ENCODE measurements at places on chromosomes 11 and 22.

- no peak for DNase-seq
These were observed 2.7 kb upstream of the NEAT1 start for GRCh38 chr11:65419772-65420481.

GRCh38 chr22:36317658-36318271 is 64.8 kb downstream of the APOL1 start:
- no peak for DNase-seq

DNA sequence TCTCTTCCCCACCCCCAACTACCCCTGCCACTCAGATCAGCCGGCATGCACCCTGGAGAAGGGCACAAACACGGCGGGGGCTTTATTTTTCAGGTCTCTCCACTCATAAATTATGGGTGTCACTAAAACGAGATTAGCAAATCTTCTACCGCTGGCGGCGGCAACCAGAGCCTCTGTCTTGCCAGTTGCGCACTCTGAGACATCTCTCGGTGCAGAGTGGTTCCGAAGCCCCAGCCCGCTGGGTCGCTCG is 125.3 kb upstream of the C11orf58 start:
- no peak for DNase-seq

GRCh38 chr11:105466582-105467228 is 143.2 kb upstream of the GRIA4 start:
- no peak for DNase-seq

GRCh38 chr22:27419473-27419872 is 382.1 kb downstream of the MN1 start:
- DNase-seq = no peak

GRCh38 chr11:62446091-62446490 is 27.3 kb downstream of the SCGB1A1 start:
- DNase-seq = no peak

- DNase-seq = no peak
These were observed 5.4 kb downstream of the CRY2 start for GRCh38 chr11:45852712-45853101.

DNA sequence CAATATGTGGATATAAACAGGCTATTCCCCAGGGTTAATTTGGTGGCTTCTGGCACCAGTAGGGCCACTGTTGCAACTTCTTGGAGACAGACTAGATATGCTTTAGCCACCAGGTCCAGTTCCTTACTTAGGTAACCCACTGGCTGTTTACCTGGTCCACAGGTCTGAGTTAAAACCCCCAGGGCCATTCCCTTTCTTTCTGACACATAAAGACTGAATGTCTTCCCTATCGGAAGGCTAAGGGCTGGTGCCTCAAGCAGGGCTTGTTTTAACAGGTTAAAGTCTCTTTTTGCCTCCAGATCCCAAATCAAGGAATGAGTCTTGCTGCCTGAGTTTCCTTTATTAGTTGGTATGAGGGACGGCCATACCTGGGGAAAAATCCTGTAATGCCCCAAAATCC is 1052.7 kb upstream of the CNTN5 start:
- no peak for DNase-seq

- DNase-seq = no peak
These were observed 27.2 kb downstream of the ABTB2 start for GRCh38 chr11:34330653-34331052.

GRCh38 chr11:44593251-44593650 is 27.8 kb downstream of the CD82 start:
- DNase-seq = no peak

DNA sequence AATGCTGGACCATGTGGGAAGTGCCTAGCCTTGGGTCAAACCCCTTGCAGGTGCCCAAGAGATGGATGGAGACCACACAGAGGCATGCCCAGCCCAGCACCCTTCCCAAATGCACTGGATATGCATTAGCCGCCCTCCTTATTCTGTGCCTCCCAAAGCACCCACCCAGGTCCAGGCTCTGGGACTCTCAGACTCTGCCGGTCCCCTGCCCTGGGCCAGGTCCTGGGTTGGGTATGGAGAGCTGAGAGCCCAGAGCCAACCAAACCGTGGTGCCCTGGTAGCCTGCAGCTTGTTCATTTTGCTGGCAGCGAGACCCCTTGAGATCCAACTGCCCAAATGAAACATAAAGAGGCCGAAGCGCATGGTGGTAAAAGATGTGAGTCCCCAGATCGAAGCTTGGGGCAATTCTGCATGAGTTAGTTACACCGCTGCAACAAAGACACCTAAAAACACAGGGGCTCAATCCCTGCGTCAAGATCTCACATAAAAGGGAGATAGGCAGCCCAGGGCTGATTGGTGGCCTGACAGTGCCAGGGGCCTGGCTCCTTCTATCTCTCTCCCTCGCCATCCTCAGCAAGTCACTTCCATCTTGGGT is 61.5 kb downstream of the MYEOV start:
- no peak for DNase-seq

DNA sequence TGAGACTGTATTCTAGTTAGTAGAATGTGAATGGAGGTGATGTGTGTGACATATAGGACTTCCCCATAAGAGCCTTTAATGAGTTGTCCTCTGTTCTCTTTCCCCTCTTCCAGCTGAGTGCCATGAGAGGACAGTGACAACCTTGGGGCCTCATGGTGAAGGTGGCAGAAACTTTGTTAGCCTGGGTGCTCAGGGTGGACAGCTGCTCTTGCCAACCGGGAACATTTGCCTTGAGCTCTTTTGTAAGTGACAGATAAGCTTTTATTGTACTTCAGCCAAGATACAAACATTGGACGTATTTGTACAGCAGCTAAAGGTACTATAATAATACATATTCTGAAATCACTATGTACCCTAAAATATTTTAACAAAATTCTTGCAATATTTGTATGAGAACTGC is 33.0 kb upstream of the PLET1 start:
- no peak for DNase-seq

- DNase-seq = no peak
These were observed 23.4 kb upstream of the NECTIN1 start for GRCh38 chr11:119752345-119752871.

DNA sequence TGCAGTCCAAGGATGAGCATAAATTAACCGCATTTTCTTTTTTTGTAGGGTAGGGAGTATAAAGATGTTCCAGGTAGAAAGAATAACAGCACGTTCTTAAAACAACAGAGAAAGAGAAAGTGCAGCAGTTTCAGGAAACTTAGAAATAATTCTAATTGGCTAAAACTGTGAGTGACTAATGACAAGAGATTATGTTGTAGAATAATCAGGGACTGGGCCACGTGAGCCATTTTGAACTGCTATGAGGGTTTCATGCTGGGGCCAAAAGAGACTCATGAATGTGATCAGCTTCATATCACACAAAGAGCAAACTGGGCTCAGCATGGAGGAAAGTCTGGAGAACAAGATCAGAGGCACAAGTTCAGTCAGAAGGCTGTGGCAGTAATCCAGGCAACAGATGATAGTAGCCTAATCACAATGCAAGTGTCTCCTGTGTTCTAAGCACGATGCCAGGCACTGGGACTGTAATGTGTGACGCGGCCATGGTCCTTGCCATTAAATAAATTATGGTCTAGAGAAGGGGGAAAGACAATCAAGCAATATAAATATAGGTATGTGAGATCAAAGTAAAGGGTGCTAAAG is 17.9 kb downstream of the CWF19L2 start:
- DNase-seq = no peak

- DNase-seq = no peak
These were observed 4.6 kb downstream of the LGALS12 start for GRCh38 chr11:63510360-63511047.

- no peak for DNase-seq
These were observed 734 bp upstream of the TMEM123 start for GRCh38 chr11:102453302-102453695.

DNA sequence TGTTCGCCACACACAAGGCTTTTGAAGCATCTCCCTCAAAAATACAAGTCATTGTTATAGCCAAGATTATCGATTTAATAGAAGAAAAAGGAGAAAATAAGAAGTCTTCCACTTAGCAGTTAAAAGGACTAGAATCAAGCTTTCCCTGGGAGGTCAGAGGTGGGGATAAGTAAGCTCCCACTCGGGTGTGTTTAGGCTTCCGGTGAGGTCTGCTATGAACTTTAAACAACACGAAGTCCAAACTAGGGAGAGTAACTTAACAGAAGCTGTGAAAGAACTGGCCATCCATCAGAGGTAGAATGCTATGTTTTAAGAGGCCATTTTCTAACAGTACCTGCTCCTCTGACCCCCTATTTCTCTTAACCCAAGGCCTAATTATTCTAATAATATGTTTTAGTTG is 91.4 kb upstream of the APOA1 start:
- DNase-seq = no peak

GRCh38 chr11:105211806-105212554 is 72.4 kb upstream of the CARD18 start:
- no peak for DNase-seq

DNA sequence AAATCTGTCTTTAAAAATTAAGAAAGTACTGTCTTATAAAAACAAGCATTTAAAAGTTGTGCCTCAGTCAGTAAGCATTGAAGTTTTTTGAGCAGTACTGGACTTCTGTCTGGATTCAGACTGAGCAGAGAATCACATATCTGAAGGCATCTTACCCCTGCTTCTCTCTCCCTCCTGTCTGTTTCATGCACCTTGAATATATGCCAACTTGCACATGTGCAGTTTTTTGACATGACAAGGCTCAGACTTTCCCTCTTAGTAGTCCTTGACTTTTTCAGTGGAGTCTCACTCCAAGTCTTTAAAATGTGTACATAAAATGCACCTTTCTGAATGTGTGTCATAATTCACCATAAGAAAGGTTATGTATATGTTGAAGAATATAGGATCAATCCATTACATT is 19.8 kb downstream of the SPECC1L start:
- no peak for DNase-seq

GRCh38 chr11:47329431-47329986 is 23.0 kb downstream of the MYBPC3 start:
- DNase-seq = no peak

DNA sequence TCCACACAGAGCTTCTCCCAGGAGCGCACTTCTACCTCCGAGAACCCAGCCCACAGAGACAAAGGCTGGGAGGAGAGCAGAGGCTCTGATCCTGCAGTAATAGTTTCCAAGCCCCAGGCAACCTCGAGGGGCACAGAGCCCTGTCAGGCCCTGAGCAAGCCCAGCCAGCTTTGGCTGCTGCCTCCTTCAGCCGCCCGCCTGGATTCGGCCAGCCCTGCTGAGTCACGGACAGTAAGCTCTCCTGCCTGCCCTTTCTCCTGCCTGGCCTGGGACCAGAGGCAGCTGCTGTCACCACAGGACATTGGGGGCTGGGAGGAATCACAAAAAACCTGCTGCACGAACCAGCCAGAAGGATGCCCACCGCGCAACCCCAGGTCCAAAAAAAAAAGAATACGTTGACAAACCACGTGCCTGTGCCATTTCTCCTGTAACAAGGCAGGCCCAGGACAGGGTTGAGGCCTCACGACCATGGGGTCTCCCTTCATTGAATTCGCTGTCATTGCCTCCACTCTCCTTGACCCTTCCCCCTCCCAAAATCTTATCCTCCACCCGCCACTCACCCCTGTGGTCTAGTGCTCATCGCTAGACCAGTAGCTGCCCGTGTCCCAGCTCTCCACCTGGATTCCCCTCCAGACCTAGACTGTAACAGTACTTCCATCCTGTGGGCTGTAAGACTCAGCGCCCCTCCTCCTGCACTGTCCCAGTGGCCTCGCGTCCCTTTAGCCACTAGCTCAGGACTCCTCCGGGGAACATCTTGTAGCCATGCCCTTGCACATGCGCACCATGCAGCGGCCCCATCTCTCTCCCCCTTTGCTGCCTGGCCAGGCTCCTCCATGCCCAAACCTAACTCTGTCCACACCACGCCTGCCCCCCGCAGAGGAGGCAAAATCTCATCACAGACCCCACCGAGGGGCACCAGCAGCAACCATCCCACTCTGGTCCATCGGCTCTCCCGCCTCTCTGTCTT is 7.4 kb upstream of the SLC22A12 start:
- DNase-seq = no peak

DNA sequence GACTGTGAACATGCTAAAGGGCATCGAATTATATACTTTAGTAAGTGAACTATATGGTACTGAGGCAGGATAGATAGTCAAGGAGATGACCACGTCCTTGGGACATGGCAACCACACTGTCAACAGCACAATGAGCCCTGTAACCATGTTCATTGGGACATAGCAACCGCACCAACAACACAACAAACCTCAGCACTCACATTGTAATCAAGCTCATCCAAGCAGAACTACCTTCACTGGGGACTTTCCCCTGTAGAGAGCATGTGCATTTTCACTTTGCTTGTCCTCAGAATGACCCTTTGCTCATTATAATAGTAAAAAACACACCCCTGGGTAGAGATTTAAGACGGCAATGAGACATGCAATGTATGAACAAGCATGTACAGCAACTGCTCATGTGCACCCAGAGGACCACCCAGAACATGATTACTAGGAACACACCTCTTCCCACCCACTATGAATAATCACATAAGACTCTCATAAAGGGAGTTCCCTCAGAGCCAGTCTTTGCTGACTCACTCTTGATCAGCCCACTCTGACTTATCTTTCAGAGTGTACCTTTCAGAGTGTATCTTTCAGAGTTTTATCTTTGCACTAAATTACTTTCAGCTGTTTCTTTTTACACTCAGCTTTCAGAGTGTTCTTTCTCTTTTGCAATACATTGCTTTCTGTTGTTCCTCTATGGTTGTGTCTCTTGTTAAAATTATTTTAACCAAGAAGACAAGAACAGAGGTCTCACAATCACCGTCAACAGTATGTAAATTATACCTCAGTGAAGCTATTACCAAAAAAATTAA is 4.1 kb upstream of the PLAAT2 start:
- DNase-seq = peak; percentile 75

DNA sequence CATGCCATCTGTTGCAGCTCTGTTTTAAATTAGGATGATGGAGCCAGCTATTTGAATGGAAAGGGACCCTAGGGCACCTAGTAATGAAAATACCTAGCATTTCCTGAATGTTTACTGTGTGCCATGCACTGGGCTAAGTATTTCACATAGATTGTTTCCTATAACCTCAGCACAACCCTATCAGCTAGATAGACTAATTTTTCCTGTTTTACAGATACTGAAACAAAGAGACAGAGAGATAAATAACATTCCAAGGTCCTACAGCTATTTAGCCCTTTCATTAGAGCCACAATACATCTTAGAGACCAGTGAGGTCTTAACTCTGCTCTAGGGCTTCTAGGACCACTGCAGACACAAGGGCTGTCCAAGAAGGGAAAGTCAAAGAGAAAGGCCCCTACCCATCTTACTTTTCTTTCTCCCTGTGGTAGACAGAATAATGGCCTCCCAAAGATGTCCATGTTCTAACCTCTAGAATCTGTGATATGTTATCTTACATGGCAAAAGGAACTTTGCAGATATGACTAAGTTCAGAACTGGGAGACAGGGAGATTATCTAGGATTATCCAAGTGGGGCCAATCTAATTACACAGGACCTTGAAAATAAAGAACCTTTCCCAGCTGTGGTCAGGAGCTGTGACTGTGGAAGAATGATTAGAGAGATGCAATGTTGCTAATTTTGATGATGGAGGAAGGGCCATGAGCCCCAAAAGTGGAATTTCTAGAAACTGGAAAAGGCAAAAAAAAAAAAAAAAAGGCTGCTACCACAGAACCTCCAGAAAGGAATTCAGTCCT is 157.0 kb downstream of the CCDC34 start:
- no peak for DNase-seq

All from effector memory CD8-positive, alpha-beta T cell (primary cell).